ENCODE measurements at places on chromosomes 4 and X. TPM values are rescaled to one million over a fixed set of nuclear protein-coding genes. Genes with fewer than 3 reads are reported as not detected.

GRCh38 chrX:68419975-68420374 lies 13.3 kb downstream of the OPHN1 start:
- no peak for DNase-seq

GRCh38 chrX:136819031-136819703 lies 38.4 kb upstream of the ARHGEF6 start:
- no peak for DNase-seq

DNA sequence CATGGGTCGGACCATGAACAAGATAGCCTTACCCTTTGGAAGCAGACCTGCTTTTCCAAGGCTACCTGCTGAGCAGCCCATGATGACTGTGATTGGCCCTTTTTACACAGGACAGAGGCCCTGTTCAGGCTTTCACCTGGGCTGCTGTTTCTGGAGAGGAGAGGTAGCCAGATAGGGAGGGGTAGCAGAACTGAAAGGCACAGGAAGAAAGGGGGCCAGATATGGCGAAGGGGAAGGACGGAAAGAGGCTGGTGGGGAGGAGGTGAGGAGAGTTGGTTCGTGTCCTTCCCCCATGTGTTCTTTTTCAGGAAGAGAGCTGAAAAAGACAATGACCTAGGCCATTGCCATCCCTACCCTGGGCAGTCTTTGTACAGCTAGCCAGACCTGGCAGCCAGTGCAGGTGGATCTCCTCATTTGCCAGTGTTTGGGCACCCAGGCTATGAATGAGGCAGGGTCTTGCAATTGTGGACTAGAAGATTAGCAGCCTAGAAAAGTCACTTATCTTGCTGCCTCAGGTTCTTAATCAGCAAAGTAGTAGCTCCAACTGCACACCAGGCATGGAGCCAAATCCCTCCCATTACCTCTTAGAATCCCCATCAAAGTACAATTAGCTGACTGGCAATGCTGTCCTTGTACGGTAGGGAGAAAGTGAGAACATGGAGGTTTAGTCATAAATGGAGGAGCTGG lies 139.6 kb downstream of the AMMECR1 start:
- DNase-seq: no peak

DNA sequence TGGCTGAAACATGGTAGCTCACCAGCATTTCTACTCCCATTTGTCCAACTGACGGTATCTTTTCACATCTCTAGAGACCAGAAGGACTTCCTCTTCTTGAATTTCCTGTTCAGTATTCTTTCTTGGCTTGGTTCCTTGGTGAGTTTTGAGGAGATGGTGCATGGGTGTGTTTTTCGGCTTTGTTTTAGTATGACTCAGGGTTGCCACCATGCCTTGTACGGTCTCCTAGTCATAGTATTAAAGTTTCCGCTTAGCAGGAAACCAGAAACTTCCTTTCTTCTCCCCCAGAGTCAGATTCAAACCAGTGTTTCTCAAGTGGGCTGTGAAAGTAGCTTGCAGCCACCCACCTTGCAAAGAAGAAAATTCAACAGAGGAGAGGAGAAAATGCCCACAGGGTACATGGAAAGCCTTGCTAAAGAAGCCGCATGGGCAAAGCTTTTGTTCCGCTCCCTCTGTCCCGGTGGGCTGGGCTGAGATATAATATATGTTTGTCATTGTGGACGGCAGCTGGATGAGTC lies 5.7 kb downstream of the CD99 start:
- no peak for DNase-seq

SPACA5 gene
- total RNA-seq: not detected
